ENCODE measurements at places on chromosomes 3 and 15.

DNA sequence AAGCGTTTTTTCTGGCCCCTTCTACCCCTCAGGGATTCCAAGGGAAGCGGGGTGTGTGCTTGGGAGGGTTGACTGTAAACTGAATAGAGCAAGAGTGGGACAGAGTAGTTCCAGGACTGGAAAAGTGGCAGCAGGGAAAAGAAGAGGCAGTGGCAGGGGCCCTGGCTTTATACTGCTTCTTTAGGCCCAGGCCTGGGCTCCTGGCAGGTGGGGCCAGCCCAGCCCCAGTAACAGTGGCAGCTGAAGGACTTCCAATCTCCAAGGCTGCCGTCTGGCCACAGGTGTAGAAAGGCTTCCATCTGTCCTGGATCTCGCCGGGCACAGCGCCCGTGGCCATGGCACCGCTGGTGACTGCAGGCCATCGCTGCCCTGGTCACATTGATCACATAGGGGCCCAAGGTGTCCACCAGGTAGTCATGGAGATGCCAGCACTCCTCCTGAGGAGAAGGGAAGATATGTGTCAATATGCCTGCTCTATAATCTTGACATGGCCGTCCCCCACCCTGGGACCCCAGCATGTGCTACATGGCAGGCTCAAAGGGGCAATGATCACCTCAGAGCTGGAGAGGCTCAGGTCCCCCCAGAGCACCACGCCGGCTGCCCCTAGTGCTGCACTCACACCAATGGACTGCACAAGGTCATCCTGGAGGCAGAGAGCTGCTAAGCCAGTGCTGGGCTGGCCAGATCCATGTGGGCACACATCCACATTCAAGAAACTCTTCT, 1.0 kb upstream of the IFRD2 start:
- peak overlapping the region; percentile 83 for H3K27ac ChIP-seq
- no peaks in the 10 kb centered on the region for H3K27me3 ChIP-seq
- H3K4me3 ChIP-seq, result peak overlapping the region; percentile 96
- no peak for DNase-seq
- peaks cover 18% of the 10 kb centered on the region for H3K4me1 ChIP-seq

DNA sequence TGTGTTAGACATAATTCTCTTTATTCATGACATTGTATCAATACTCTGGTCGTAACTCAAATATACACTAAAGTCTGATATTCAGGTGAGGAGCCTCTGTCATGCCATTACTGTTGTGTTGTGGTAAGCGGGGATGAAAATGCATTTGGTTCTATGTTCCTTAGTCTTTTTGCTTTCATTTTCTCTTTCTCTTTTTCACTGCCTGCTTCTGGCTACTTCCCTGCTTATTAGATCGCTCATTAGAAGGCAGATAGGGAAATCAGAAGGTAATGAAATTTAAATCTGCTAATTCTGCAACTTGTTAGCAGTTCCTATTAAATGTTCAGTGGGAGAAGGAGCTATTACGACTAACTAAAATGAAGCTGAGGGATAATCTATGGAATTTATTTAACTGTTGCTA, 345.0 kb downstream of the GRM7 start:
- H3K36me3 ChIP-seq, result no peaks in the 10 kb centered on the region
- DNase-seq, result no peak
- H3K4me1 ChIP-seq, result no peaks in the 10 kb centered on the region

GRCh38 chr15:32953533-32953910, 235.7 kb downstream of the GREM1 start:
- no peak overlapping the region for H3K27ac ChIP-seq
- no peaks in the 10 kb centered on the region for H3K4me1 ChIP-seq
- no peaks in the 10 kb centered on the region for H3K36me3 ChIP-seq
- peaks cover 3% of the 10 kb centered on the region for H3K27me3 ChIP-seq

- no peak overlapping the region for H3K27ac ChIP-seq
- H3K36me3 ChIP-seq, result no peaks in the 10 kb centered on the region
- no peak overlapping the region for H3K4me3 ChIP-seq
- H3K27me3 ChIP-seq, result peaks cover 7% of the 10 kb centered on the region
- no peak for DNase-seq
- H3K4me1 ChIP-seq, result peaks cover 8% of the 10 kb centered on the region
Observed at GRCh38 chr15:66941108-66941711, 124.2 kb upstream of the SMAD3 start.

- no peak overlapping the region for H3K4me3 ChIP-seq
- no peak overlapping the region for H3K27ac ChIP-seq
- no peak for DNase-seq
- H3K27me3 ChIP-seq, result no peaks in the 10 kb centered on the region
- H3K4me1 ChIP-seq, result no peaks in the 10 kb centered on the region
Observed at GRCh38 chr3:125240496-125240895, 27.9 kb upstream of the SLC12A8 start.

- no peak overlapping the region for H3K4me3 ChIP-seq
- H3K4me1 ChIP-seq, result no peaks in the 10 kb centered on the region
- no peaks in the 10 kb centered on the region for H3K36me3 ChIP-seq
Observed at GRCh38 chr15:71691081-71691457, 119.3 kb upstream of the NR2E3 start.

- H3K36me3 ChIP-seq, result no peaks in the 10 kb centered on the region
- no peaks in the 10 kb centered on the region for H3K4me1 ChIP-seq
Observed at GRCh38 chr3:118144919-118145318, 889.7 kb downstream of the IGSF11 start.

DNA sequence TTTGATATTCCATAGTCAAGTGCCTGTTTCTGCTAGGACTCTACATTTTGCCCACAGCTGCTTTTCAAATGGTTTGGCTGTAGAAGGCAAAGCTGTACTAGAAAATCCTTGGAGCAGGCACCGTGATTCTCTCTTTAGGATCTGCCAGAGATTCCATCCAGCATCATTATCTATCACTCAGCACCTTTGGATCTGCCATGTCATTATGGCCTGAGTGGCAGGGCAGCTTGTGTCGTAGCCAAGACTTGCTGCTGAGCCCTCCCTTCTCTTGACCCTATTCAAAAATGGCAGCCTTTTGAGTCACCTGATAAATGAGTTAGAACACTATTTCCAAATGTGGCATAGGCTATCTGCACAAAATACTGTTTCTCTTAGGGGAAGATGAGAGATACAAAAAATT, 8.1 kb upstream of the CMSS1 start:
- H3K4me1 ChIP-seq, result no peaks in the 10 kb centered on the region
- H3K27ac ChIP-seq, result no peak overlapping the region
- H3K4me3 ChIP-seq, result no peak overlapping the region
- DNase-seq, result no peak
- peaks cover 5% of the 10 kb centered on the region for H3K27me3 ChIP-seq

DNA sequence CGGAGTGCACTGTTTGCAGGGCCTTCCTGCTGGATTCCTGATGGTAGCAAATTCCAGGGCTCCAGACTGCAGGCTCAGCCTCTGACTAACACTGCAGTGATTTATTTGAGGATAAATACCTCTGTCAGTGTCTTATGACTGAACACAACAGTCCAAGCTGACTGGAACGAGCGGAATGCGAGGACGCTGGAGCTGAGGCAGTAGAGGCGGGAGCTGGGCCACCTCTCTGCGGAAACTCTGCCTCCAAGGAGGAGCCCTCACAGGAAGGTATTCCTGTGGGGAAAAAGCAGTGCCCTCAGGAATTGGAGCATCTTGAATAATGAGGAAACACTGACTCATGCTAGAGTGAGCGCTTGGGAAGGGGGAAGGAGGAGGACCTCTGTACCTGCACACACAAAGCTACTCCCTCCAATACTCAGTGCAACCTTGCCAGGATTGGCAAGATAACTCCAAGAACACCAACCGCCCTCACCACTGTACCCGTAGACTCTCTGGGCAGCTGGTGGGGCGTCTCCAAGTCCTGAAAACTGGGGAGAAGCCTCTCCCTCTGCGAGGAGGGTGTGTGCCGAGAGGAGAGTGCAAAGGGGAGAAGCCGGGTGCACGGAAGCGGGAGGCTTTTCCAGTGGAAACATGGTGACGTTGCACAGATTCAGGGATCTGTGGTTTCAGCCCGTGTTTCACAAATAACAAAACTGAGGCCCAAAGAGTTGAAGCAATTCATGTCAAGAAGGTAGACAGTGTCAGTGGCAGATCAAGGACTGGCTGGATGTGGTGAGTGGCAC, 43.0 kb downstream of the VGLL4 start:
- no peak overlapping the region for H3K27ac ChIP-seq
- DNase-seq, result no peak
- H3K27me3 ChIP-seq, result no peaks in the 10 kb centered on the region

DNA sequence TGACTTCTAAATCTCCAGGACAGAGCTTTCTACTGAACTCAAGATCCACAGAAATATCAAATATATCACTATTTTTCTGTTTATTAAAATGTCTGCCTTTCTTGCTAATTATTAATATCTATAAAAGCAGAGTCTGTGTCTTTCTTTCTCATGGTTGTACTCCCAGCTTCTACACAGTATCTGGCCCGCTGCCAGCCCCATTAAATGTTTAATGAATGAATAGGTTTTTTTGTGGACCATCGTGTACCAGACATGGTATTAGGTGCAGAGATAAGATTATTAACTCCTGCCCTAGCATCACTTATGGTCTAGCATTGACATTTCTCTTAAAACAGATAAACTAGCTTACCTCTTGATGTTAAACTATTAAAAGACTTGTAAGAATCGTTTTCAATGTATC, 111.4 kb upstream of the RBMS3 start:
- no peak overlapping the region for H3K27ac ChIP-seq
- peaks cover 23% of the 10 kb centered on the region for H3K4me1 ChIP-seq
- H3K27me3 ChIP-seq, result no peaks in the 10 kb centered on the region

- H3K27ac ChIP-seq, result no peak overlapping the region
- H3K36me3 ChIP-seq, result peaks cover 18% of the 10 kb centered on the region
- no peak overlapping the region for H3K4me3 ChIP-seq
Observed at GRCh38 chr3:18732474-18732873, 307.3 kb upstream of the SATB1 start.

- H3K27ac ChIP-seq, result no peak overlapping the region
- H3K27me3 ChIP-seq, result peaks cover 2% of the 10 kb centered on the region
- no peaks in the 10 kb centered on the region for H3K36me3 ChIP-seq
- DNase-seq, result no peak
Observed at GRCh38 chr15:40270246-40270995, 12.4 kb downstream of the ANKRD63 start.

- peaks cover 34% of the 10 kb centered on the region for H3K27me3 ChIP-seq
- H3K4me1 ChIP-seq, result peaks cover 4% of the 10 kb centered on the region
- DNase-seq, result no peak
Observed at GRCh38 chr3:127452321-127452821, 138.2 kb downstream of the TPRA1 start.

- no peaks in the 10 kb centered on the region for H3K27me3 ChIP-seq
- no peaks in the 10 kb centered on the region for H3K36me3 ChIP-seq
- H3K4me3 ChIP-seq, result no peak overlapping the region
- H3K27ac ChIP-seq, result no peak overlapping the region
Observed at GRCh38 chr3:77815467-77815866, 775.6 kb downstream of the ROBO2 start.

DNA sequence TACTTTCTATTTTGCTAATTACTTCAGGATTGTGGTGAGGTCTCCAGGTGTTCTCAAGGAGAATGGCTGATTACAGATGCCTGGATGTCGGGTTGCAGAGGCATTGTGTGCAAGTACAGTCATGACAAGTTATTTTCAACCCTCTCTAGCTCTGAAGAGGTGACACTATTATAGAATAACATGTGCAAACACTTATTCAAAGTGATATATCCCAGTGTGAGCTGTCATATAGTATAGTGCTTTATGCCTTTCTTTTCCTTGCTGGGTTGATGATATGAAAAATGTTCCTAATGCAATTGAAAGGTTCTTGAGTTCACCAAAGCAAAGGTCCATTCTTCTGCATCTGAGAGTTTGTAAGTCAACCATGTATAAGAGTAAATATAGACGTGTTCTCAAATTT, 167.2 kb downstream of the SPATA16 start:
- H3K4me3 ChIP-seq, result no peak overlapping the region
- H3K4me1 ChIP-seq, result no peaks in the 10 kb centered on the region
- no peak overlapping the region for H3K27ac ChIP-seq
- H3K27me3 ChIP-seq, result no peaks in the 10 kb centered on the region
- H3K36me3 ChIP-seq, result no peaks in the 10 kb centered on the region

GRCh38 chr3:46707601-46708011, 6.4 kb downstream of the TMIE start:
- no peak overlapping the region for H3K4me3 ChIP-seq
- no peak overlapping the region for H3K27ac ChIP-seq
- no peak for DNase-seq
- H3K27me3 ChIP-seq, result peaks cover 4% of the 10 kb centered on the region

DNA sequence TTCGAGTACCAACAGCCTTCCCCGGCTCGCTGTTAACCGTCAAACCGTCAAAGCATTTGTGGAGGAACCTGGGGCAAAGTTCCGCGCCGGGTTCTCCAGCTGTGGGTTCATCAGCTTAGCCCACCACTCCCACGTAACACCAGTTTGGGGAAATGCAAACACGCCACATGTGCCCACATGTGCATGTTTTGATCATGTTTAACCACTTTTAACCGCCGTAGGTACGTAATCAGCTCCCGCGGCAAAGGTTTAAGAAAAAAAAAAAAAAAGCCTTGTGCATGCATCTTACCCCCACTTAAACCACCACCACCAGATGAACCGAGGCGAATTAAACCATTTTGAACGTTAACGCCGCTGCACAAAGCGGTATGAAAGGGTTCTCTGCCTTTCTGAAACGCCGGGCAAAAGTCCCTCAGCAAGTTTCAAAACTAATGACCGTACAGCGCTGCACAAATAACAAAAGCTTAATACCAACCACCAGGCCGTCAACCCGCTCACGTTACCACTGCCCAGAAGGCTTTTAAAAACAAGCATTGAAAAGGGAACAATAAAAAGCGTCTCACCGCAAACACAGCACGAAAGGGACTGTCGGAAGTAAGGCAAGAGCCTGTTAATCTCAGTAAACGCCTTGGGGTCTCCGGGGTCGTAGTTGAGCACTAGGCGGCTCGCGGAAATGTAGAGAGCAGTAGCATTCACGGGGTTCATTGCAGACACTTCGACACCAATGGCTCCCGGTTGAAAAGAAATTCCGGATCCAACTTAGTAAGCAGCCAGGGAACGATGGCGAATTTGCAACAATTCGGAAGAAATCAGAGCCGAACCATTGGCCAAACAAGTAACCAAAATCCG, 1.5 kb downstream of the MSL2 start:
- H3K4me1 ChIP-seq, result peaks cover 64% of the 10 kb centered on the region
- peaks cover 32% of the 10 kb centered on the region for H3K36me3 ChIP-seq

GRCh38 chr15:77772641-77773402, 140.1 kb upstream of the LINGO1 start:
- H3K4me1 ChIP-seq, result no peaks in the 10 kb centered on the region
- DNase-seq, result no peak
- no peaks in the 10 kb centered on the region for H3K36me3 ChIP-seq
- H3K27me3 ChIP-seq, result peaks cover 4% of the 10 kb centered on the region

GRCh38 chr15:94203306-94203705, 28.1 kb upstream of the MCTP2 start:
- no peaks in the 10 kb centered on the region for H3K27me3 ChIP-seq
- no peak overlapping the region for H3K27ac ChIP-seq
- no peak for DNase-seq

DNA sequence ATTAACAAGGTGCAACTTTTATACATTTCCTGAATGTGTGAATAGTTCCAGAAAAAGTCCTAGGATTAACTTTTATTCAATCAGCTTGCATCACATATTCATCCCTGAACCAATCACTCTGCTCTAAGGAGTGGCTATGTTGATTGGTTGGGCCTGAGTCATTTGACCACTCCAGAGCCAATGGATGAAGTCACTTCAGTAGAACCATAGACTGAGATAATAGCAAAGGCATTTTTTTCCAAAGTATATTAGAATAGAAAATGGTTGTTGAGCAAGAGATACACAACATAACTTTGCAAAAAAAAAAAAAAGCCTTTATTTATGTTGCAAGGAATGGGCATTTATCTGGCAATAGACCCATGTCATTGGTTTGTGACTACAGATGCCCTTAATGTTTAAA, 55.5 kb upstream of the AGTR1 start:
- H3K27me3 ChIP-seq, result no peaks in the 10 kb centered on the region
- H3K27ac ChIP-seq, result no peak overlapping the region
- H3K4me3 ChIP-seq, result no peak overlapping the region

GRCh38 chr3:60154011-60154410, 1097.2 kb downstream of the FHIT start:
- no peak for DNase-seq
- no peak overlapping the region for H3K4me3 ChIP-seq
- H3K4me1 ChIP-seq, result peaks cover 6% of the 10 kb centered on the region
- H3K36me3 ChIP-seq, result peaks cover 2% of the 10 kb centered on the region
